NCI-H69 (cell line): ENCODE measurements at places on chromosomes 2 and 18.

GRCh38 chr2:134999521-134999920 is 47.7 kb downstream of the MAP3K19 start:
- DNase-seq: peak; percentile 81

- no peak for DNase-seq
These were observed 449.9 kb upstream of the MEX3C start for GRCh38 chr18:51647346-51647745.

DNA sequence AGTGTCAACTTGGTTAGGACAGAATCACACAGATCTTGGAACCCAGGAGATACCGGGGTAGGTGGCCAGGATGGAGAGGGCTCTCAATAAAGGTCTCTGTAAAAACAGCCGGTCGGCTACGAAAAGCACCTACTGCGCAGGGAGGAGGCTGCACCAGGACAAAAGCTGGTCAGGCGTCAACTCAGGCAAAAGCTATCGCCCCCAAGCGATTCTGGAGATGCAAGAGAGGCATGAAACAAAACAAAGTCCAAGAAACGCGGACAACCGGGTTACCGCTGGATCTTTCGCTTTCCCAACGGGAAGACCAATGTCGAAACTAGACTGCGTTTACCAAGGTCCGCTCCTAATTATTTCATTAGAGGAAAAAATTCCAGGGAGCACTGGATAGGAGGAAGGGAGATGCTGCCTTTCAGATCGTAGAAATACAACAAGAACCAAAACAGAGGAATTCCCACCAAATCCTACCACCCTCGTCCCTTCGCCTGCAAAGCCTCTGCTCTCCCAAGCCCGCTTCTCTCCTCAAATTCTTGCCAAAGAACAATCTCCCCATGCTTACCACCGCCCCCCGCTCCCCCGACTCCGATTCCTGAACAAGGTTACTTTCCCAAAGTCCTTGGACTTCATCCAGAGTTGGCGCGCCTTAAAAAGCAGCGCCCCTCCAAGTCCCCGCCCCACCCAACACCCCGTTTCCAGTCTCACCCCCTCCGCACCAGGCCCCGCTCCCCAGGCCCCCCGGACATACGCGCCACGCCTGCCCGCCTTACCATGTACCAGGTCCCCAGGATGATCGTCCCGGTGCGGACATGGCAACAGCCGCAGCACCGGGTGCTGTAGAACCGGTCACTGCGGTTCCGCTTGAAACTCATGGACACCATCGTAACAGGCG is 539 bp downstream of the LAPTM4A start:
- DNase-seq: peak; percentile 76

DNA sequence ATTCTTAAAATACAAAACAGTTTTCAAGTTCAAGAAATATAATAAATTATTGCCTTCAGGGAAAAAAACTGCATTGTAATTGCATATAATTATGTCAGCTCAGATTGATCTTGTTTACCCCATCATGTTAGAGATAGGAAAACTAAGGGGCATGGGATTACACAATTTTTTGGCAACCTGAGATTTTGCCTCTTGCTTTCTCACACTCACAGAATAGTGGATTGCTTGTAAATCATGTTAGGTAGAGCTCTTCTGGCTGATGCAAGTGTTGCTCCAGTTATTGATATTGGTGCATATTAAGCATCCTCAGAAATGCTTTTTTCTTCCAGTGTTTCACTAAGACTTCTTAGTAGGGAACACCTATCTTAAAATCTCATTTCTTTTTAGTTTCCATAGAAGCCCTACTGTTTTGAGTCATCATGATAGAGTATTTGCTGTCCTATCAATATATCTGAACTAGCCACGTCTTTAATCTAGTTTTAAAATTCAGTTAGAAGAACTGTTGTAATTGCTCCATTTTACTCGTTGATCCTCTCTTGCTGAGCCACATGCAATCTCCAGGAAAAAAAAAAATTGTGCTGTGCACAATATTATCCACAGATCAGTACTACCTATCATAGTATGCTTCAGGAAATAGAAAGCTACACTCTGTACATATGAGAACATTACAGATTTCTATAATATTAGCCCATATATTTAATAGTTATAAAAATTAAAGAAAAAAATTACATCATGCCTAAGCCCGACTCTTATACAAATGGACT is 393.1 kb downstream of the LRP1B start:
- DNase-seq: peak; percentile 2

- DNase-seq: peak; percentile 58
These were observed 69.5 kb downstream of the ANTXR1 start for GRCh38 chr2:69082430-69082997.

GRCh38 chr2:174656676-174657176 is 59.1 kb upstream of the WIPF1 start:
- no peak for DNase-seq

- DNase-seq: peak; percentile 46
These were observed 19.6 kb downstream of the UGP2 start for GRCh38 chr2:63861220-63861822.

DNA sequence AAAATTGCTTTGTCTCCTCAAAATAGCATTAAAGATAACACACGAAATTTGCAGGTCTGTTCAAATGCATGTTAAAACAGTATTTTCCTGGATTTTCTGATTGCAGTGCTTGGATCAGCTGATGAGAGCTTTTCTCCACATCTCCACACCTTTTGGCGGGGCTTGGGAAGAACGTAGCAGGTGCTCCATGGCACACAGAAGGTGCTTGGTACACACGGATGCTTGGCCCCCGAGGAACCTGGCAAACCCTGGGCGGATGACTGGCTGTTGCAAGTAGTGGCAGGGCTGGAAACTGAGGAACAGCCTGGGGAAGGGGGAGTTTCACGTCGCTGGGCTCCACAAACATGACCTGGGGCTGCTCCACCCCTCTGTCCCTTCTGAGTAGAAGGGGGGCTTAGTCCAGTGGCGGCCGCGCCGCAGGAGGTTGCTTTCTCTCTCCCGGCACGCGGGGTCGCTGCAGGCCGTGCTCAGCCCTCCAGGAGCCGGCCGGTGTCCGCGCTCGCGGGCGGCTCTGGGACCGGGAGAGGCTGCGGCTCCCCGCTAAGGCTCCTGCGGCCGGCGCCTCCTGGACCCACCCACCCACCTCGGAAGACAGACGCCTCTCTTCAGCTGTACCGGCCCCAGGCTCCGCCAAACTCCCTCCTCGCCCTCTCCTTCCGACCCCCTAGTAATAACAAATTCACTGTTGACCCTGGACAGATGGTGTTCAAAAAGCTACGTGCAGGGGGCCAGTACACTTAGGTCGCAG is 69.3 kb downstream of the MARCO start:
- peak; percentile 75 for DNase-seq

GRCh38 chr2:157559061-157559460 is 69.6 kb downstream of the ACVR1C start:
- DNase-seq: no peak

- DNase-seq: no peak
These were observed 39.4 kb downstream of the OSGEPL1 start for GRCh38 chr2:189723192-189723591.

DNA sequence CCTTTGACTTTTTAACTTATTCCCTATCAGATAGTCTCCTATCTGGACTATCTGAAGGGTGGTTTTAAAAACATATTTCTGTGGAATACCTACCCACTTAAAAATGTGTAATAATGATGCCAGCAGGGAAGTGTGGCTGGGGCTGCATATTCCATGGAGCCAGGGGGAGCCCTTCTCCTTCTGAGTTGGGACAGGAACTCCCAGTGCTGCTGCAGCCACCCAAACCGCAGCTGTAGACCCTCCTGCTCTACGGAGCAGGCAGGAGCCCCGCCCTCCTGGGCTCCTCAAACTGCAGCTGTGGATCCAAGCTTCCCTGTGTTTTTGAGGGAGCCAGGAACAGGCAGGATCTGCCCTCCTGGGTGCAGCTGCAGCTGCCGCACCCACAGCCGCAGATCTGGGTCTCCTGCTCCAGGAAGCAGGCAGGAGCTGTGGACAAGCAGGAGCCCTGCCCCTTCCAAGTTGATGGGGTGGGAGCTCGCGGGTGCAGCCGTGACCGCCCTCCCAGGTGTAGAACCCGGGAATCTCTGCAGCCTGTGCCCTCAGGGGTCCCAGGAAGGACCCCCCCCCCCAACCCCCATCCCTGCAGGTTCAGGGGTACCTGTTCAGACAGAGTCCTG is 57.8 kb downstream of the PDK1 start:
- no peak for DNase-seq
